ENCODE measurements at places on chromosomes 2 and 18. TPM values are rescaled to one million over a fixed set of nuclear protein-coding genes. Genes with fewer than 3 reads are reported as not detected.

Gene NAT8
- not detected for polyA plus RNA-seq

Gene SPTBN1
- 141 TPM for polyA plus RNA-seq

Gene SRD5A2
- polyA plus RNA-seq: not detected

DNA sequence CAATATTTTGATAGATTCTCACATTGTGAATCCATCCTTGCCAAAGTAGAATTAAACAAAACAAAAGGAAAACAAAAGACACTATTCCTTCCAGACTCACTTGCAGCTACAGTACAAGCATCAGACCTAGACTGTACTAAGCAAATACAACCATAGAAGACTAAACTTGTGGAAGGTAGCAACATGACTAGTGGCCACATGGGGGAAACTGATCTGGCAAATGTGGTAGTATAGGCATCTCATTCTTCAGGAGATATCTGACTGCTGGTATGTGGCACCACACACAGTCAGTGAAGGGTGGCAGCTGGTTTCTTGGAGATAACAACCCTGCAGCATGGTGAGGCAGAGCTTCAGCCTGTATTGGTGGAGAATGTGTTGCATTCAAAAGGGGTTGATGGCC is 81.0 kb upstream of the ACVR2A start:
- DNase-seq: no peak

DNA sequence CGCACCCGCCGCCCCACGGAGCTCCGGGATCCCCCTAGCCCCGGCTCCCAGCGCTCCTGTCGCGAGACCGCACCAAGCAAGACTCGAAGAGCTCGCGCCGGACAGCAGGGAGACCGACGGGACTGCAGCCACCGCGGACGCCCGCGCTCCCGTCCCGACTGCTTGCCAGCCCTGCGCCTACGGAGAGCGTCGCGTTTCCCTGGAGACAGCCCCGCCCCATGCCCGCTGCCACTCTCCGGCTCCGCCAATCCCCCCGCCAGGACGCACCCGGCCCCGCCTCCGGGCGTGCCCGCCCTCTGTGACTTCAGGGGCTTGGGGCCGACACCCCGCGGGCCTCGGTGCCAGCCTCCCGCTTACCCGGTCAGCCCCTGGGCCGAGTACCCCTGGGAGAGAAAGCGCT is at the start of gene ANKMY1:
Gene ANKMY1 (minus strand): TSS at position 181 of the 400 bp plus-strand sequence. CDS start 653 bp downstream, outside the sequence.
- peak; percentile 86 for DNase-seq

DNA sequence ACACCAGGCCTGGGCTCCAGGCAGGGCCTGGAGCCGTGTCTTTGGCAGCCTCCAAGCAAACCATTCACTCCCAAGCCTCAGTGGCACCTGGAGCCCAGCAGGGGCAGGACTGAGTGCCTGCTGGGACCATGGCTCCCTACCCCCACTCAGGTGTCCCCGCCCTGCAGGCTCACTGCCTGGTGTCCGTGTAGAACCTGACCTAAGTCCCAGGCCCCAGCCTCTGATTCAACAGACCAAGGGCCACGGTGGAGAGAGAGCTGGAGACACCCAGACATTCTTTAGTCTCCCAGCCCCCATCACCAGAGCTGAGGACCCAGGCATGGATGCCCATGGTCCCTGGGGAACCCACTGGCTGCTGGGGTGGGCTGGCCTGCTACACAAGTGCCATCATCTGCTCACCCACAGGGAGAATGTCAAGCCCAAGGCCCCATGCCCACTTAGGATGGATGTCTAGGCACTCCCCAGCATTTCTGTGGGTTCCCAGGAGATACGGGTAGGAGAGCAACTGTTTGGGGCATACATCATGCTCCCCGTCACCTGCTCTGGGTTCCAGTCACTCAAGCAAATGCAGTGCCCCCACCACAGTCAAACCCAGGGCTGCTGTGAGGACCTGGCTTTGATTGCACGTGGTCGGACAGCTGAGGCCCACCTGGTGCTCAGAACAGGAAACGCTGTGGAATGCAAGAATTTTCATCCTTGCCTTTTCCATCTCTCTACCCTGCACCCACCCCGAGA is 42.9 kb upstream of the ATG16L1 start:
- no peak for DNase-seq
